ENCODE measurements at places on chromosomes 12 and 14.

GRCh38 chr12:112844814-112845565 lies 53.4 kb downstream of the RPH3A start:
- no peaks in the 10 kb centered on the region for H3K4me1 ChIP-seq
- peaks cover 9% of the 10 kb centered on the region for H3K27me3 ChIP-seq
- H3K27ac ChIP-seq: no peak overlapping the region
- no peaks in the 10 kb centered on the region for H3K36me3 ChIP-seq

DNA sequence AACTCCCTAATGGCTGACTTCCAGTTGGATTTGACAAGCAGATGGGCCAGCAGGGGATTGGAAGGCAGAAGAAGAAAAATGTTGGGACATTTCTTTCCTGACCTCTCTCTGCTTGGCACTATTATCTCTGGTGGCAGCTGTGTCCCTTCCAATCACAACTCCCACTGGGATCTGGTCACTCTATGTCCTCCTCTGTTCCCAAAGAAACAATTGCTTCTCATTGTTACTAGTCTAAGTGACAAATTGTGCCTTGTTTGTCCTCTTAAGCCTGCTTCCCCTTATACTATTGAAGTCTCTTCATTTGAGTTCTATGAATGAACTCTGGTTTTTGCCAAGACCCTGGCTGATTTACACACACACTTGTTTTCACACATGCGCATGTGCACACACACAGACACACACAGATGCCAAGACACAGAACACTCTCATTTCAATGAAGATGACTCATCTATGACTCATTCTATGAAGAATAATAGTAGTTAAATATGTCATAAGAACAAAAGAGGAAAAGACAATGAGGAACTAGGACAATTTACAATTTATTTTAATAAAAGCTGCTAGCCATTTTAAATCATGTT lies 83.0 kb upstream of the FAR2 start:
- no peaks in the 10 kb centered on the region for H3K36me3 ChIP-seq
- DNase-seq: no peak
- H3K27me3 ChIP-seq: no peaks in the 10 kb centered on the region

DNA sequence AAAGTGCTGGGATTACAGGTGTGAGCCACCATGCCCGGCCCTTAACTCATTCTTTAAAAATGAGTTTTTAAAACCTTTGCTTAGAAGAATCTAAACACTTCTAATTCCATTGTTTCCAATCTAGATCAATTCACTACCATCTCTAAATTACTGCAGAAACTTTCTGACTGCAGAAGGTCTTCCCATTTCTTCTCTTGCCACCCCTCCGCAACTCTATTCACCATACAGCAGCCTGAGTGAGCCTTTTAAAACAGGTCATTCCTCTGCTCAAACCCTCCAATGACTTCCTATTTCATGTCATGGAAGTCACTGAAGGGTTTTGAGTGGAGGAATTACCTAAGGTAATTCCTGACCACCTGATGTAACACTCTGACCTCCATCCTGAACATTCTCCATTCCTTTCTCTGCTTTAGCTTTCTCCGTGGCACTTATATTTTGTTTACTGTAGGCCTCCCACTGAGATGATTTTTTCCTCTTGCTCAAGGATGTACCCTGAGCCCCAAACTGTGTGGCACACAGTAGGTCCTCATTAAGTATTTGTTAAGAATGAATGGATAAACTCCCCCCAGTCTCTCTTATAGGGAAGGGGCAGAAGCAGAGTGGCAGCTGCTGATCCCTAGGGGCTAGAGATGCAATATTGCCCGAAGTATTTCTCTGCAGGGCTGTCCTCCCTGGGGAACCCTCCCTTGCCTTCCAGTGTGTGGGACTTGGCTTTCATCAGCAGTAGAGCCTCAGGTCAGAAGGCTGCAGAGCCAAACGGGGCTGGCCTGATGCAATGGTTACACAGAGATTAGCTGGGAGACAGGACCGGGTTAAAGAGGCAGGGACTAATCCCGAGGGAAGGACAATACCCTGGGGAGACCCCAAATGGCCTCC lies 1.2 kb downstream of the DDIT3 start:
- H3K27ac ChIP-seq: peak overlapping the region; percentile 99
- DNase-seq: peak; percentile 42
- peak overlapping the region; percentile 85 for H3K4me3 ChIP-seq
- H3K27me3 ChIP-seq: no peaks in the 10 kb centered on the region

DNA sequence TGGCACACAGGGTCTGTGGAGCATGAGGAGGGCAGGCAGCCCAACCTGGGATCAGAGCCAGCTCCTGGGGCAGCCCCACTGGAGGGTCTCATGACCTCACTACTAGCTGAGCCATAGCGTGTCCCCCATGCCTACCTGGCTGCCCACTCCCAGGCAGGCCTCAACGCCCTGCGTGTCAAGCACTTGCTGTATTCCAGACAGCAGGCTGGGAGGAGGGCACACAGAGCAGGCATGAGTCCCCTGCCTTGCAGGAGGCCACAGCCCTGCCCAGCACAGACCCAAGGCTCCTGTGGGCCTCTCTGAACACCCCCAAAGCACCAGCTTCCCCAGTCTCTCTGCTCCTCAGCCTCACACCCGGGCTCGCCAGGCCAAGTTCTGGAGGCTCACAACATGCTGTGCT lies 64.0 kb downstream of the IQSEC3 start:
- H3K36me3 ChIP-seq: no peaks in the 10 kb centered on the region
- no peaks in the 10 kb centered on the region for H3K4me1 ChIP-seq
- H3K27me3 ChIP-seq: no peaks in the 10 kb centered on the region
- DNase-seq: no peak
- no peak overlapping the region for H3K4me3 ChIP-seq
- no peak overlapping the region for H3K27ac ChIP-seq

DNA sequence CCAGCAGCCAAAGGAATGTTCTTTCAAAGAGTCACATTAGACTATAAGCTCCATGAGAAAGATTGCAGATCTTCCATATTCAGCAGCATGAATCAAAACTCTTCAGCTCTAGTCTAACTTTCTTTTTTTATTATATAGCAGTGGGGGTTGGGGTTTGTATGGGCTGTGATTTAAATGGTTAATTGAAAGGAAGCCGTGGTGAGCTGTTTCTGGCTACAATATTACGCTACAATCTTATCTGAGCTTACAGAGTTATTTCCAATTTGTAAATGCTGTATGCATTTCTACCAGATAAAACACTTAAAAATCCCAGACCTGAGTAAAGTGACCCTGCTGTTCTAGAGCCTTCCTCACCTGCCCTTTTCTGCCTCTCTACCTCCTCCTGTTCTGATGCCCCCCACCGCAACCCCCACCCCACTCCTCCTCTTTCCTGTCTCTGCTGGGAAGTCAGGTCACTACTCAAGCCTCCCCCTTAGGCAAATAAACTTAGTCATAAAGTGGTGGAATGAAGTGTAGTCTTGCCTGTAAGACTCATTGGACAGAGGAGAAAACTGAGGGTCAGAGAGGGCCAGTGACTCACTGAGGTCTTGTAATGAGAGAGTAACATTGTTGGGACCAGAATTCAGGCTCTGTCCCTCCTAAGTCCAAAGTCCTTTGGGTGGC lies 1089.5 kb downstream of the BCL11B start:
- no peaks in the 10 kb centered on the region for H3K4me1 ChIP-seq
- DNase-seq: no peak
- H3K27ac ChIP-seq: no peak overlapping the region

- DNase-seq: no peak
- no peaks in the 10 kb centered on the region for H3K36me3 ChIP-seq
- no peak overlapping the region for H3K4me3 ChIP-seq
- no peaks in the 10 kb centered on the region for H3K27me3 ChIP-seq
Measured at GRCh38 chr12:42886160-42886559, 296.6 kb upstream of the PRICKLE1 start.

DNA sequence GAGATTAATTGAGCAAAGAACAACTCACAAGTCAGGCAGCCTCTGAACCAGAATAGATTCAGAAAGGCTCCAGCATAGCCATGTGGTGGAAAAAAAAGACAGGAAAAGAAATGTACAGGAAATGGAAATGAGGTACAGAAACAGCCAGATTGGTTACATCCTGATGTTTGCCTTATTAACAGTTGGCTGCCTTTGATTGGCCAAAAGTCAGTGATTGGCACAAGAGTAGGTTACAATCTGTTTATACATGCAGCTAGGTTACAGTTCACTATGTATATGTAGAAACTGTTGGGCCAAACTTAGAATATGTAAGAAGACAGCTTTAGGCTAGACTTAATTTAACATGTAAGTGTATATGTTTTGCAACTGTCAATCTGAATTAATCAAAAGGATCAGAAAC lies 118.9 kb downstream of the UNC79 start:
- DNase-seq: no peak
- H3K27me3 ChIP-seq: peaks cover 4% of the 10 kb centered on the region
- no peaks in the 10 kb centered on the region for H3K4me1 ChIP-seq
- no peak overlapping the region for H3K4me3 ChIP-seq

DNA sequence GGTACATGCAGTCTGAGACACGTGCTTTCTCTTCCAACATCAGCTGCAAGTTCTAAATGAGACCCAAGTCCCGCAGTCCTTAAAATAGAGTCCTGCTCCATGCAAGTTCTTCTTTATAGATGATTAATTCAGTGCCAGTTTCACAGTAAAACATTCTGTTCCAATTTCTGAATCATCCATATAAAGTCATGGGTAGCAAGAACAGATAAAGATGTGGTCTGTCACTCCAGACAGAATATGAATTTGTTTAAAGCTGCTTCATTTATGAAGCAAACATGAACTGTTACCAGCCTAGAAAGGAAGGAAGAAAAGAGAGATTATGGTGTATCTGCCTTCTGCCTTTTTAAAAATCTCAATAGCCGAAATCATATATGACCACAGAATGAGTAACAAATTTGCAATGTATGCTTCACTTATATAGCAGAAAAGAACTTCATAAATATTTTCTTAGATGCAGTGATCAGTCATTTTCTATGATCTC lies 83.3 kb downstream of the KITLG start:
- H3K27ac ChIP-seq: no peak overlapping the region
- H3K4me1 ChIP-seq: no peaks in the 10 kb centered on the region
- no peak overlapping the region for H3K4me3 ChIP-seq

GRCh38 chr14:104370256-104370870 lies 209.2 kb upstream of the C14orf180 start:
- peaks cover 2% of the 10 kb centered on the region for H3K27me3 ChIP-seq
- no peaks in the 10 kb centered on the region for H3K36me3 ChIP-seq
- peaks cover 13% of the 10 kb centered on the region for H3K4me1 ChIP-seq
- peak; percentile 48 for DNase-seq

- H3K27ac ChIP-seq: no peak overlapping the region
- H3K36me3 ChIP-seq: no peaks in the 10 kb centered on the region
- no peak overlapping the region for H3K4me3 ChIP-seq
- no peaks in the 10 kb centered on the region for H3K27me3 ChIP-seq
- peak; percentile 19 for DNase-seq
Measured at GRCh38 chr12:92784356-92784755, 81.6 kb downstream of the PLEKHG7 start.

Measured in lung (tissue), 17 donors.